ENCODE measurements at places on chromosomes 16 and 17. TPM values are rescaled to one million over a fixed set of nuclear protein-coding genes. Genes with fewer than 3 reads are reported as not detected.

TRPV3 gene
- 0.28 TPM for total RNA-seq

KRT24 gene
- total RNA-seq: not detected

HOXB3 gene
- 1.9 TPM for total RNA-seq

FBF1 gene
- 3.4 TPM for total RNA-seq

DNA sequence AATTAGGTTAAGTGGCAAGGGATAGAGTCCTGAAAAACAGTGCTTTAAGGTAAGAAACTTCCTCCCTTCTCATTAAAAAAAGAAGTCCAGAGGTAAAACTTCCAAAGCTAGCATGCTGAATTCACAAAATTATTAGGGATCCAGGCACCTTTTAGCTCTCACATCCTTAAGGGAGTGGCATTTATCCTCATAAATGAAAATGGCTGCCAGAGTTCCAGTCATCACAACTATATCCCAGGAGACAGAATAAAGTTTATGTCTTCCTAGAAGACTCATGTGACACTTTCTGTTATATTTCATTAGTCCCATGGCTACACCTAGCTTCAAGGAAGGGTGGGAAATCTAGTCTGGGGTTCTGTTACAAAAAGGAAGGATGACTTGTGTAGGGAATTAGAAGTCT is 23.3 kb upstream of the ADORA2B start:
- DNase-seq: no peak

DNA sequence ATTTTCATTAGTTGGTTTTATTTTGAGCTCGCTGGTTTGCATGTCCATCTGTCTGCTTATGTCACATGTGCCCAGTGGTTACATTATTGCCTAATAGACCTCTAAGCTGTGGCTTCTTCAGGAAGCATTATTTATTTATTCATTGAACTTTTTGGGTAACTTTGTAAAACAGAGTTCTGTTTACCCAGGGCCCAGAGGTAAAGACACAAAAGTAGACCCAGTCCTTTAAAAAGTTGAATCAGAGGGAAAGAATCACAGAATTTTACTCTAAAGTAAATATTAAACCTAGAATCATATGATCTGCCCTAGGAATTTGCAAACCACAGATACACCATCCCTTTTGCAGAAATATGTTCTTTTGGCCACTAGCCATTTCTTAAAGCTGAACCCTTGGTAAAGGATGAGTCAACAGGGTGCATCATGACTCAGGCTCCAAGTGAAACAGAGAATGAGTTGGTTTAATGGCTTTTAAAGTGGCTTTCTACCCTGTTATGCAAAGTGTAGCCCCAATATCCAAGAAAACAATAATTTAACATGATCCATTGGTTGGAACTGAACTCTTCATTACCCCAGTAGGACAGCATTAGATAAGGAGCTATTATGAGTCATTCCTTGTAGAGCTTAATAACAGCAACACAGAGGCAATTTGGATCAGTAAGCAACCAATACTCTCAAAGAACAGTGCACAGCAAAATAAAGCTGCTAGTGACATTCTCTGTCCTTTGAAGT is 236.3 kb downstream of the KCNJ2 start:
- DNase-seq: no peak

DNA sequence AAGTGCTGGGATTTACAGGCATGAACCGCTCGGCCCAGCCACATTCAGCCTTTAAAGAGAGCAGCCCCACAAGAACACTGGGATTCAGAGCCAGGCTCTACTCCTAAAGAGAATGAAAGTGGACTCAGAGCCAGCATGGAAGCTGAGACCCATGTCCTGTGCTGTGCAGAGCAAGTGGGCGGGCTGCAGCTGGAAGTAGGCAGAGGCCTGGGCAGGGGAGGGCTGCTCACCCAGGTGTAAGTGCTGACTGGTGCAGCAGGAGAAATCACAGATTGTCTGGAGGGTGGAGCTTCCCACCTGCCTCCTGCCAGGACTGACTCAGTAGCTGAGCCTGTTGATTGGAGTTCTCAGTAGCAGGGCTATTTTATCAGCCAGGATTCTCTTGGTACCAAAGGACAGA is 178.7 kb downstream of the KATNIP start:
- no peak for DNase-seq

DNA sequence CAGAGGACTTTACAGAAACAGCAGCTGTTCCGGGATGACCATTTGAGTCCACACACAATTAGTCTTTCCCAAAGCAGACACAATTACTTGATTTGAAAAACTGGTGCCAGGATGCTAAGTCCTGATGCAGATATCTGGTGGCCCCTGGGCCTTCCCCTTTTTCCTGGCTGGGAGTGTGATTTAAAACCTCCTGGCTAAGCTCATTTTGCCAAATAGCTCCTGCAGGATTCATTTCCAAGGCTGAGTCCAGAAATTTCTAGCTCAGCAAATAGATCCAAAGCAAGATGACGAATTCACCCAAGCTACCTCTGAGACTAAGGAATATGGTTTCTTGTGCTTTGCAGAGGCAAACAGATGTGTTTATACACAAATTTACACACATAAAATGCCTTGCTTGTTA is 422.2 kb downstream of the CA10 start:
- DNase-seq: no peak

All from left lobe of liver (tissue), 2 donors.